ENCODE measurements at places on chromosomes 5 and 9. TPM values are rescaled to one million over a fixed set of nuclear protein-coding genes. Genes with fewer than 3 reads are reported as not detected.

DNA sequence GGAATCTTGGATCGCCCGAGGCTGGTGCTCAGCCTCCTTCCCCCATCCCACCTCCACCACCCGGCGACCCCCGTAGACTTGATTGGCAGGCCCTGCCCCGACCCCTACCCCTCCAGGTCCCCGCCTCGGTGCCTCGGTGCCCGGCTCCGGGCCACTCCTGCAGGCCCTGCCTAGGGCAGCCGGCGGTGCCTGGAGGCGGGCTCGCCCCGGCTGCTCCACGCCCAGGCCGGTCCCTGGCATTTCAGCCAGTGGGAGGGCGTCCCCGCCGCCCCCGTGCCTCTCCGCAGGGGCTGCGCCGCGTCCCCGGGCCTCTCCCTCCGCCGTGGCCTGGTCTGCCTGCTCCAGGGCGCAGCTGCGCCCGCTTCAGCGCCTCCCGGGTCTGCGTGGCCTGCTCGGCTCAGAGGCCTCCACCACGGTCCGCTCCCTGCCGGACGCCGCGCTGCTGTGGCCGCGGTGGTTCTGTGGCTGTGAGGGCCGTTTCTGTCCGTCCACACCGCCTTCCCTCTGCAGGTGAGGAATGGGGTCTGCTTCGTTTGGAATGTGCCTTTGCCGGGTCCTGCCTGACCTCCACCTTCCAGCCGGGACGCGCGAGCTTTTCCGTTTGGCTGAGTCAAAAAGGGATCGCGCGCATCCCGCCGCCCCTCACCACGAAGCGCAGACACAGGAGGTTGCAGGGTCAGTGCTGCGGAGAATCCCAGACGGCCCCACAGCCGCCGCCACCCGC lies 48.3 kb upstream of the IRX4 start:
- no peak overlapping the region for H3K4me3 ChIP-seq
- H3K27me3 ChIP-seq, result no peaks in the 10 kb centered on the region
- H3K4me1 ChIP-seq, result no peaks in the 10 kb centered on the region
- DNase-seq, result no peak

DNA sequence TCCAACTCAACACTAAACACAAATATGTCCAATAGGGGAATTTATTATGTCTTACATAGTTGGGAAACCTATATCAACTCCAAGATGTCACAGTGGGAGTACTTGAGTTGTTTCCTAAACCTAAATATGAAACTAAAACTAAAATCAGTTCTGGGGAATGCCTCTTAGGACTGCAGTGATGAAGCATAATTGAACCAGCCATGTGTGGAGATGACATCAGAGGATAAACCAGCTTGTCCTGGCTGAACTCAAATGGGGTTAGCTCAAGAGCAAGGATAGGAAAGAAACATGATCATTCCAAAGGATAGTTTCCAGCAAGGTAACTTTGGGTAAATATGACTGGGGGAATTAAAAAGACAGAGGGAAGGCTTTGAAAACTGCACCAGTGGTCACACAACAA lies 88.9 kb upstream of the PLPPR1 start:
- no peak overlapping the region for H3K4me3 ChIP-seq
- DNase-seq, result no peak
- H3K4me1 ChIP-seq, result no peaks in the 10 kb centered on the region
- H3K36me3 ChIP-seq, result no peaks in the 10 kb centered on the region
- no peak overlapping the region for H3K27ac ChIP-seq

DNA sequence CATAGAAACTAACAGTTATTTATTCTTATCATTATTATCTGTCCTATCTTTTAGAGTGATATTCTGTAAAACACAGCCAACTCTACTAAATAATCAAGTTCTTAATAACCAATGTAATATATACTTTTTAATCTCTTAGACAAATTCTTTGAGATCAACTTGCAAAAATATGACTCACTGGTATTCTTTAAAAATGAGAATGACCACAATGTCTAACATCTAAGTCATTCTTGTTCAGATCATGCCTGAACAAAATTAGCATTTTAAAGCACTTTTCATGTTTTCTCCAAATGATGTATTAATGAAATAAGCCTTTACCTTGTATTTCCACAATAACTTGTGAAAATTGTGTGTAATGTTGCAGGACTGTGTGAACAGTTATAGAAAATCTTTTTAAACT lies 356.9 kb upstream of the RGMB start:
- H3K4me3 ChIP-seq, result no peak overlapping the region
- H3K4me1 ChIP-seq, result no peaks in the 10 kb centered on the region
- H3K27me3 ChIP-seq, result no peaks in the 10 kb centered on the region

IRX2 gene
- not detected for total RNA-seq

GRCh38 chr9:16811987-16812685 lies 58.3 kb downstream of the BNC2 start:
- H3K4me1 ChIP-seq, result no peaks in the 10 kb centered on the region
- no peaks in the 10 kb centered on the region for H3K27me3 ChIP-seq
- no peak overlapping the region for H3K4me3 ChIP-seq
- DNase-seq, result no peak
- no peak overlapping the region for H3K27ac ChIP-seq
- no peaks in the 10 kb centered on the region for H3K36me3 ChIP-seq

DNA sequence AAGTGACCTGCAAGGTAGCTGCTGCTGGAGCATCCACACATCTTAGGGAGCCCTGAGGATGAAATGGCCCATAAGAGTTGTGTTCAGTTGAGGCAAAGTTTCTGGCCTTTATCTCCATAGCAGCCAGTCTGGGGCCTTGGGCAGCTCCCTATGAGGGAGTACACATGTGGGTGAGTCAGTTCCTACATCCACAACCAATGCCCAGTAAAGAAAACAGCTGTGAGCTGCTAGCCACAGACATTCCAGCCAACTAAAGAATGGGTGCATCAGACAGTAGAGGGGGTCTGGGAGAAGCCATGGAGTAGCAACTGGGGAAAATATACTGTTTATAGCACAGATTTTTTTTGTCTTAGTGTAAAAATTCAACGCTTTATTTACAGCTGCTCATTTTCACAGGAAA lies 720.7 kb downstream of the TLE1 start:
- DNase-seq, result no peak
- no peak overlapping the region for H3K4me3 ChIP-seq
- no peaks in the 10 kb centered on the region for H3K36me3 ChIP-seq

- no peaks in the 10 kb centered on the region for H3K4me1 ChIP-seq
- no peak overlapping the region for H3K27ac ChIP-seq
- H3K27me3 ChIP-seq, result no peaks in the 10 kb centered on the region
- H3K4me3 ChIP-seq, result no peak overlapping the region
These were observed 87.5 kb downstream of the SCAMP1 start for GRCh38 chr5:78447775-78448424.

REXO4 gene
- total RNA-seq, result 56.4 TPM

DNA sequence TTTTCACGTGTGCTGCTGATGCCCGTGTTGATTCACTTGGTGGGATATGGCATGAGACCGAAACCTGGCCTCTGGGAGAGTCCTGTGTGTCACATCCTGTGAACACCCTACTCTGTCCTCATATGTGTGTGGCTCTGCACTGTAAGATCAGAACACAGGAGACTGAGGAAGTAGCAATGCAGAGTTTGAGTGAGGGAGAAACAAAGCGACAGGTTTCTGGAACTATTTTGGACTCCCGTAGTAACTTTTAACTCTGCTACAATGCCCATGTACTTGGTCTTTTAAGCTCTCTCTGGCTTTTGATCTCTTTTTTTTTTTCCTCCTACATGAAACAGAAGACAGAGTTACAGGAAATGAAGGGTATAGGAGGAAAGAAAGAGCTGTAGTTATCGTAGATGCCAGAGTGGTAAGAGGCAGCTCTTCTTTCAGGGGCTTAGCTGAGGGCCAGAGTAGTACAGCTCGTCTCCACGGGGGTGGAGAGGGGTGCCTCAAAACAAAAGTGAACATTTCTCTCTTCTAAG lies 26.6 kb downstream of the GRAMD2B start:
- peak; percentile 66 for DNase-seq
- H3K27ac ChIP-seq, result peak overlapping the region; percentile 81
- H3K36me3 ChIP-seq, result no peaks in the 10 kb centered on the region
- peaks cover 72% of the 10 kb centered on the region for H3K4me1 ChIP-seq
- H3K27me3 ChIP-seq, result no peaks in the 10 kb centered on the region

DNA sequence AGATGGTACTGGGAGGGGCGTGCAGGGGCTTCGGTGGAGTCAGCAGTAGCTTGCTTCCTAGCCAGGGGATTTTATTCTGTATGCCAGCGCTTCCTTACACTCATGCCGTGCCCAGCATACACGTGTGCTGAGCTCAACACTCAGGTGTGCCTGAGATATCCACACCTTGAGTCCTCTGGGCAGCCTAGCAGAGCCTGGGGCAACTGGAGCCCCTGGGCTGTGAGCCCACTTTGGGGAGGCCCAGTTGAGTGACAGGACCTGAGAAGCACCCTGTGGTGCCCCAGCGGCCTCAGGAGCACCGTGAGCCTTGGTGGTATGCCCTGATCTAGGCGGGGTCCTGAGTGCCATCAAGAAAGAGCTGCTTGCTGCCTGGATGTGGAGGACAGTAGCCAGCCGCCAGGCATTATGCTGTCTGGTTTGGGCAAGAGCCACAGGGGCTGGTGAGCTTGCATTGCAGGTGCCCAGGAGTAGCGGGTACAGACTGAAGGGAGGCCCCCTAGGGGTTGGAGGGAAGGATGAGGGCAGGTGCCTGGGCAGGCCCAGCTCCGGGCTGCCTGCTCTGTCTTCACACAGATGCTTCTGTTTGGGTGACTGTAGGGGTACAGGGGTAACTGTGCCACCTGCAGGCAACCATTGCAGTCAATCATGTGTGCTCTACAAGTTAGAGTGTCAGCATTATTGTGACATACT lies 42.9 kb downstream of the BNIP1 start:
- H3K27me3 ChIP-seq, result no peaks in the 10 kb centered on the region
- H3K36me3 ChIP-seq, result no peaks in the 10 kb centered on the region
- H3K4me3 ChIP-seq, result no peak overlapping the region
- H3K27ac ChIP-seq, result no peak overlapping the region
- no peak for DNase-seq

LRRC19 gene
- not detected for total RNA-seq

DNA sequence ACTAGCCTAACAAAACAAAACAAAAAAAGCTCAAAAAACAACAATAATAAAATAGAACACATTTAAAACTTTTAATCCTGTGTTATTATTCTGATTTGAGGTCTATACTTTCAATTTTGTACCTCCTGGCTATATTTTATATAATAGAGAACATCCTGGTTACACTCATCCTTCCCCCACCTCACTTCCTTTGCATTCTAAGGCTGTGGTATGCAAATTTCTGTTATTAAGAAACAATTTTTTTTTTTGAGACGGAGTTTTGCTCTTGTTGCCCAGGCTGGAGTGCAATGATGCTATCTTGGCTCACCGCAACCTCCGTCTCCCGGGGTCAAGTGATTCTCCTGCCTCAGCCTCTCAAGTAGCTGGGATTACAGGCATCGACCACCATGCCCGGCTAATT lies 3.1 kb upstream of the RPL37 start:
- peaks cover 20% of the 10 kb centered on the region for H3K4me1 ChIP-seq
- H3K27me3 ChIP-seq, result no peaks in the 10 kb centered on the region
- peak; percentile 16 for DNase-seq
- H3K27ac ChIP-seq, result no peak overlapping the region
- H3K4me3 ChIP-seq, result no peak overlapping the region

DNA sequence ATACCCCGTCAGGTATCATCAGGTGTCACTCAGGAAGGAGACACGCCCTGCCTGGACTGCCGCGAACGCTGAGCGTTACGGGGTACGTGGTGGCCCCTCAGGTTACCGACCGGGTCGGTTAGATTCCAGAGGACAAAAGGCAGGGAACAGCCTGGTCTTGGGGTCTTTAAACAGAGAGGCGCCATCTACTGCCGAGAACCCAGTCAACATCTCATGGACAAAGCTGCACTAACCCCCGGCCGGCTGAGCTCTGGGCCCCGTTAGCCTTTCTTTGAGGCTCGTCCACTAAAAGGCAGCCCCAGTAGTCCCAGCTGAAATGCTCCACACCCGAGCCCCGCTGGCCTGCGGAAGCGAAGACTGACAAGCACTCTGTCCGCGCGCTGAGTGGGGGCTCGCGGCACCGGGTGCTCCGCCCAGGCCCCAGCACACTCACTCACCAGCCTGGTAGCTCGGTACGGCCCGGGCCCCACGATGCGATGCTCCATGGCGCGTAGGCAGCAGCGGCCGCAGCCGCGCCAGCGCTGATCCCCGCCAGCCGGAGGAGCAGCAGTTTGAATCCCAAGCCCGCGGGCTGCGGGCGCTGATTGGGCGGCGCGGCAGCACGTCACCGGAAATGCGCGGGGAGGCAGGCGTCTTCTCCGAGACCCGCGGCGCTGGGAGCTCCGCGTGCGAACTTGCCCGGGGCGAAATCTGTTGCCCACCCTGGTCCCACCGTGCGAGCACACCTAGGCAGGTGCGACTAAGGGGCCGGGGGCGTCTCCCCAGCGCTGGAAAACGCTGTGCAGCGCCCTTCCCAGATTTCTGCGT lies at the start of gene DEPDC1B:
DEPDC1B (minus strand) TSS at position 558 of the 807 bp plus-strand sequence; CDS start at position 485, 73 bp downstream.
- peak within 1 kb of the TSS; percentile 74 for H3K27ac ChIP-seq
- DNase-seq, result peak; percentile 78
- H3K4me3 ChIP-seq, result peak within 1 kb of the TSS; percentile 82

DMRT2 gene
- not detected for total RNA-seq

- no peaks in the 10 kb centered on the region for H3K36me3 ChIP-seq
- H3K27me3 ChIP-seq, result no peaks in the 10 kb centered on the region
- peaks cover 64% of the 10 kb centered on the region for H3K4me1 ChIP-seq
- no peak for DNase-seq
- H3K27ac ChIP-seq, result peak overlapping the region; percentile 82
These were observed 7.0 kb upstream of the IRF1 start for GRCh38 chr5:132497488-132497997.

DNA sequence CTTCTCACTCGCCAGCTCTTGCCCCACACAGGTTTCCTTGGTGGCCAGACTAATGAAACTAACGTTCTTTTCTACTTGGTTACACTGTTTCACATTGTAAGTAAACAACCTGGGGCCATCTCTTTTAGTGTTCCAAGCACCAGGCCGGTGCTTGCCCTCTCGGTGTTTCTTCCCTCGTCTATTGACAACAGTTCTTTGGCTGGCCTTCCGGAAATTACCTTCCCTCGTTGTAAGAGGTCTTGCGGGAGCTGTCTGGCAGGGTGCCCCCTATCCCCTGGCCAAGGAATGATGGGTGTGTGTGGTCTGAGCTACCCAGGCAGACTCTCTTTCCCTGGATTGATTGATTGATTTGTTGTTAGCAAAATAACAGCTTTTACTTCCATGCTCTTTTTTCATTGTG lies 918 bp upstream of the MYMK start:
- no peak overlapping the region for H3K4me3 ChIP-seq
- no peaks in the 10 kb centered on the region for H3K27me3 ChIP-seq
- H3K36me3 ChIP-seq, result no peaks in the 10 kb centered on the region

DNA sequence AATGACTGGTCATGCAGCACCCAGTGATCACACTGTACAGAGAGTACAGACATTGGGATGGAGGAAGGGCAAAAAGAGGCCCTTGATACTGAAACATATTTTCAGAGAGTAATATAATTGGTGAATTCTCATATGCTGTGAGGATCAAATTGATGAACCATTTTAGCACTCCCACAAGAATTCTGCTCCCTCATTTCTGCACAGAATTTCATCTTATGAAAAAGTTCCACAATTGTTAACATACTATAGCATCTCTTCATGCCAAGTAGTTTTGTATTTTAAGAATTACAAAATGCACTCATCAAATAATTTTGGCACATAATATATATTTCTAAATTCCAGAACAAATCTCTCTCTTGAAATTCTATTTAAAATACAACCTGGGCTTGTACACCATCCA lies 351.2 kb downstream of the PDE4D start:
- no peaks in the 10 kb centered on the region for H3K4me1 ChIP-seq
- no peak overlapping the region for H3K27ac ChIP-seq
- DNase-seq, result no peak
- H3K36me3 ChIP-seq, result no peaks in the 10 kb centered on the region

Measured in CD8-positive, alpha-beta memory T cell (primary cell).